CD4-positive, CD25-positive, alpha-beta regulatory T cell (primary cell): ENCODE measurements at places on chromosomes 11 and 22. TPM values are rescaled to one million over a fixed set of nuclear protein-coding genes. Genes with fewer than 3 reads are reported as not detected.

DNA sequence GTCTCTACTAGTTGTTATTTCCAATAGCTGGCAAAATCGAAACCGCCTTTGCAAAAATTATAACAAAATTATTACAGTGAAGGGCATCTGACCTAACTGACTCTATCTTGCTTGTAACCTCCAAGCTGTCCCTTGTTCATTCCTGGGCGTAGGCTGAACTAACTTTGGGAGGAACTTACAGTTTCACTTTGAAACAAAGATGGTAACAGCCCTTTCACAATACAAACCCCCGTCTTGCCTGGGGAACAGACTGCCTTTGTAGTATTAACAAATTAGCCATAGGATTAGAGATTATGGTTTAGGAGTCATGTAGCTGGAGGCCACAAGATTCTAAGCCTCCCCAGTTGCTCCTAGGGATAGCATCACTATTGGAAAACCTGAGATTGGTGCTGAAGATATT lies 131.6 kb upstream of the HSD17B12 start:
- H3K36me3 ChIP-seq, result no peaks in the 10 kb centered on the region
- DNase-seq, result no peak
- H3K4me3 ChIP-seq, result no peak overlapping the region
- H3K4me1 ChIP-seq, result no peaks in the 10 kb centered on the region

GRCh38 chr11:18312663-18313420 lies 9.1 kb downstream of the HPS5 start:
- peaks cover 41% of the 10 kb centered on the region for H3K36me3 ChIP-seq
- DNase-seq, result no peak
- H3K27ac ChIP-seq, result no peak overlapping the region
- H3K27me3 ChIP-seq, result no peaks in the 10 kb centered on the region
- no peaks in the 10 kb centered on the region for H3K4me1 ChIP-seq
- no peak overlapping the region for H3K4me3 ChIP-seq

GRCh38 chr22:35231585-35232084 lies 25.7 kb upstream of the HMGXB4 start:
- DNase-seq, result peak; percentile 54
- H3K27me3 ChIP-seq, result peaks cover 5% of the 10 kb centered on the region
- no peaks in the 10 kb centered on the region for H3K4me1 ChIP-seq
- H3K36me3 ChIP-seq, result no peaks in the 10 kb centered on the region

- no peaks in the 10 kb centered on the region for H3K27me3 ChIP-seq
- H3K36me3 ChIP-seq, result peaks cover 28% of the 10 kb centered on the region
- DNase-seq, result no peak
- H3K4me1 ChIP-seq, result peaks cover 100% of the 10 kb centered on the region
These were observed 12.9 kb downstream of the EHD1 start for GRCh38 chr11:64865286-64866172.

PATE2 gene
- total RNA-seq, result not detected

TCN2 gene
- 0.30 TPM for total RNA-seq

DNA sequence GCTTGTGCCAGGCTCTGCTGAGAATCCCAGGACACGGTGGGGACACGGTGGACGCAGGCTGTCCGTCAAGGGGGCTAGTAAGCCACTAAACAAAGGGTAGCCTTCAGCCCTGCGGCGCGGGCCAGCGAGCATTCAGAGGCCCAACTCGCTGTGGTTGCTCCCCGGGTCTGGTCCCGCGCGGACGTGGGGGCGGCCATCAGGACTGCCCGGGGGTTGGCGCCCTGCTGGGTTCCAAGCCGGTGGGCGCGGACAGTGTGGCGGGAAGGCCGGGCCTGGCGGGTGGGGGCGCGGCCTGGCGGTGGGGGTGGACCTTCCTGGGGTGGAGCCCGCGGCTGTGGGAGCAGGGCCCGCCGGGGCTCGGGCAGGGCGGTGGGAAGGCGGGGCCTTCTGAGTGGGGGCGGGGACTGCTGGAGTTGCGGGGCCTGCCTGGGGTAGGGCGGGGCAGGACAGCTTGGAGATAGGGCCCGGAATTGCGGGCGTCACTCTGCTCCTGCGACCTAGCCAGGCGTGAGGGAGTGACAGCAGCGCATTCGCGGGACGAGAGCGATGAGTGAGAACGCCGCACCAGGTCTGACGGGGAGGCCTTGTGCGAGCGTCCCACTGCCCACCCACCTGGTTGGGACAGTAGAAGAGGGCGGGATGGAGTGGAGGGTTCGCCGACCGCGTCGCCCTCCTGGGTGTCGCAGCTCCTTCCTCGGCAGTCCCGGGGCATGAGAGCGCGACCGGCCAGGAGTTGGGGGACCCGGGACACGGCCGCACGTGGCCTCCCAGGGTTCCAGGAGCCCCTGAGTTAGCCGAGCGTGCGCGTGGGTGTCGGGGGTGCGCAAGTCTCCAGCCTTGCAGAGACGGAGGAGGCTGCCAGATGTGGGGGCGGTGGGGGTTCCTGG lies at the start of gene SERHL2:
TSS of gene SERHL2 (plus strand) at position 482 of the 887 bp plus-strand sequence. CDS start at position 547, 65 bp downstream.
- H3K27me3 ChIP-seq, result no peaks in the 10 kb centered on the region
- H3K4me3 ChIP-seq, result peak within 1 kb of the TSS; percentile 41
- peak; percentile 86 for DNase-seq
- H3K4me1 ChIP-seq, result peaks cover 14% of the 10 kb centered on the region
- H3K36me3 ChIP-seq, result no peaks in the 10 kb centered on the region

LRRC56 gene
- total RNA-seq, result 5.8 TPM
